ENCODE measurements at places on chromosomes 11 and 22.
A peak's percentile ranks its signal among the peaks of the same experiment; 100 is the strongest.

DNA sequence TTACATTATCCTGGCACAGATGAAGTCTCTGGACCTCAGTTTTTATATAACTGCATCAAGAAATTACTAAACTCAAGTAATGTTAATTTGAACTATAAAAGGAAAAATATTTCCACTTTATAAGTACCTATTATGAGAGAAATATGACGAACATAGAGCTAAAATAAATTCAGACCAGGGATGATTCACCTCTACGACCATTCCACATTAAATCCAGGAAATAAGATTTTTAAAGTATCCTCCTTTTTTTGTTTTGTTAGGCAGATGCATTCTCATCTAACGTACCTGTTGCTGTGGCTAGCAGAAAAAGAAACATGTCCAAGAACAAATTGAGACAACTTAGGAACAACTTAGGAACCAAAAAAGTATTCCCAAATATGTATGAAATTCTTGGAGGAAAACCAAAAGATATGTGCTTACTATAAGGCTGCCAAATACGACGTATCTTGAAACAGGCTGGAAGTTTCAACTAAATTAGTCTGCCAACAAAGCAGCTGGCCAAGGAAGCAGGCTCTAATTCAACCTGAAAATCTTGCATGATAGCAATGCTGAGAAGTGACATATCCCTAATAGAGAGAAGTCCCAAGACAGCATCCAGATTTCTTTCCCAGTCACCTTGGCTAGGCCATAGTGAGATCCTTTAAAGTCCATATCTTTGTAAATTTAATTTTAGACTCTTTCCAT lies 15.7 kb downstream of the SPTY2D1 start:
- no peak for DNase-seq

DNA sequence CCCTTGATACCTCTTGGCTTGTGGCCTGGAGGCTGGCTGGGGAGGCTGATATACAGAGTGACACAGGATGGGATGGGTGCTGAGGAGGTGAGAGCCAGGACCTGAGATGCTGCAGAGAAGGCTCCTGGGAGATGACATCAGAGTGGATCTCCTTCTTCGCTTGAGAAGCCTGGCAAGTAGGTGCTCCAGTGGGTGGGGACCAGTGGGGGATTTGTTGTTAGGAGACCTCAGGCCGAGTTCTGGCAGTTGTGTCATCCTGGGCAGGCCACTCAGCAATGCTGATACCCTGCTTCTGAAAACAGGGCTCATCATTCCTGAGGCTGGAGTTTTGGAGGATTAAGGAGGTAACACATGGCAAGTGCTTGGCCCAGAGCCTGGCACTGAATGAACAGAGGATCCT lies 1.9 kb upstream of the NDUFV1 start:
- DNase-seq: no peak

DNA sequence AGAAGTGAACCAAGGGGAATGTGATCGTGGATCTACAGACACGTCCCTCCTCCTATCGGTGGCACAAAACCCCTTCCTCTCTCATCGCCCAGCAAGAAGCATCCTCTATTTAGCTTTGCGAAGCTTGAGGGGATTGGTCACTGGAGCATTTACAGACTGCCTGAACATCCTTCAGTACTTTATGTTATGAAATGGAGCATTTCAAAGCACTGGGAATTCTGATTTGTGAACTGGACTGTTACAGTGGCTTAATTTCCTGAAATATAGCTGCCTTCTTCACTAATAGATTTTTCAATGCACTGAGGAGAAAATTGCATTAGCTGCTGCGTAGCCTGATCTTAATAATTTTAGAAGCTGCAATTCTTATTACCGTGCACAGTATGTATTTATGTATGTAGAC lies 344.5 kb downstream of the LARGE1 start:
- DNase-seq: no peak

DNA sequence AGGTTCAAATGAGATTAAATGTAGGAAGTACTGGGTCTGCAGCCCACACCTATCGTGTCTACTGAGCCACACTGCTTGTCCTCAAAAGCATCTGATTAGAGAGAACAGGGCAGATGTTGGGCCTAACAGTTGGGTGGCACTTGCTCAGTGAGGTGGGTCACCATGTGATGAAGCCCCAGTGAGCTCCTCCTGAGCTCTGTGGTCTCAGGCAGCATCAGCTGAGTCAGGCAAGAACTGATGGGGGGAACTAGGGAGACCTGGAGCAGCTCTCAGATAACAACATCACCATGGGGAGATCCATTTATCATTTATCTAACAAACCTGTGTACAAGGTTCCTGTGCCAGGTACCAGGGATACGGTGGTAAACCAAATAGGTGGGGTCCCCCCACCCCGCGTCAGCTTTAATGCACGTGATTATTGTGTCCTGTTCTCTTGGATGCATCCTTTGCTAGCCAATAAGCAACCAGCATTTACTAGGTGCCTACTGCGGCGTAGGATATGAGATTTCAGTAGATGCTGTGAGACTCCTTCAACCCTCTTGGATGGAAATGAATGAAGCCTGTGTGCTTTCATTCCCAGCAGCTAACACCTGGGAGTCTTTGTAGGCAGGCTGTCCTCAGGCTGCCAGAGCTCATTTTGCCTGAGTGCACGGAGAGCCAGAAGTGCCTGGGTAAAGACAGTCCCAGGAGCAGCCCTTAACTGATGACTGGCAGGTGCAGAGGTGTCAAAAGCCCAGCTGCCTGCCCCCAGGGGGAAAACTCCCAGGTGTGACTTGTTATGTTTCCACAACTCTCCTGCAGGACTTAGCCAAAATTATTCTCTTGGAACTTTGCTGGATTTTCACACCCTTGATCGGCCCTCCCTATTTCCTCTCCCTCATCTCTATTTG lies 73.6 kb upstream of the NARS2 start:
- no peak for DNase-seq

DNA sequence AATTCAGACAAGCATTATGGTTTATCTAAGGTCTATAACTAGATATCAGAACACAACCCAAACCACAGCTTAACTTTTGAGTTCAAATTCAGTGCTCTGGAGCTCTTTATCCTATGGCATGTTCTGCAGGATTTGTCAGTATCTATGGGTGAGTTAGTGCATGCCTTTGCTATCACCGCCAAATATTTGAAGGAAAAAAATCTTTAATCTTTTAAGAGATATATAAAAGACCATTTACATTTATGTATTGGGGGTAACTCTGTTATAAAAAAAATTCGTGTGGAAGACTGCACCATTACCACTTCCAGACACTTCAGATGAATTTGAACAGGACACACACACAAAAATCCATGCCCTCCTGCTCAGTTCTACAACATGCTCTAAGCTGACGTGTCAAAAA lies 313.5 kb upstream of the CHORDC1 start:
- peak; percentile 13 for DNase-seq

DNA sequence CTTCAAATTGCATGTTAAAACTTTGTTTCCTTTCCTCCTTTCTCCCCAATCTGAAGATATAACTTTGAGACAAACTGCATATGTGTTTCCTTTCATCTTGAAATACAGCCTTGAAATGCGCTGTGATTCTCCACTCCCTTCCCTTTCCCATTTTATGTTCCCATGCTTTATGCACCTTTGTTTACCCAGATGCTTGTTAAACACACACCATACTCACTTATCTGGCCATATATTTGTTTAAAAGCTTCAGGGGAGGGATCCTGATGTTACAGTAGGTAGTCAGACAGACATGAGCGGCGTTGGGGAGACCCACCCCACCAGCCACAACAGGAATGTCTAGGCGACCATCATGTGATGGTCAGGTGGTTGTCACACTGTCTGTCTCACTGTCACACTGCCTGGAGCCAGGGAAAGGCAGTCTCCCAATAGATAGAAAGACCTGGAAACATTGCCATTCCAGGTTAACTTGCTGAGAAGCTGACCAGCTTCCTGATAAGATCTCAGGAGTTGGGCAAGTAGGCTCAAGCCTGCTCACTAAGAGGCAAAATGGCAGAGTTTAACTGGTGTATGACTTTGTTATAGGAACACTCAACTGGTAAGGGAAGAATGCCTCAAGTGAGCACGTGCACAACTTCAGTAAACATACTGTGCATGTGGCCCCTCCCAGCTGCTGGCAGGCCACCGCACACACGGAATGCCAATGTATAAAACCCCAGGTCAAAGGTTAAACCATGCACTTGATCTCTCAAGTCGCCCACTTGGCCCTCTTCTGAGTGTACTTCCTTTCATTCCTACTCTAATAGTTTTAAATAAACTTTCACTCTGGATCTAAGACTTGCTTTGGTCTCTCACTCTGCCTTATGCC lies 23.5 kb upstream of the MSANTD2 start:
- DNase-seq: no peak

GRCh38 chr11:73271936-73272679 lies at the start of gene P2RY6:
P2RY6 (plus strand) TSS chr11:73272338; CDS start chr11:73296519, 24,181 bp downstream.
- peak; percentile 88 for DNase-seq

GRCh38 chr11:111554532-111554931 lies 14.0 kb downstream of the LAYN start:
- peak; percentile 93 for DNase-seq

DNA sequence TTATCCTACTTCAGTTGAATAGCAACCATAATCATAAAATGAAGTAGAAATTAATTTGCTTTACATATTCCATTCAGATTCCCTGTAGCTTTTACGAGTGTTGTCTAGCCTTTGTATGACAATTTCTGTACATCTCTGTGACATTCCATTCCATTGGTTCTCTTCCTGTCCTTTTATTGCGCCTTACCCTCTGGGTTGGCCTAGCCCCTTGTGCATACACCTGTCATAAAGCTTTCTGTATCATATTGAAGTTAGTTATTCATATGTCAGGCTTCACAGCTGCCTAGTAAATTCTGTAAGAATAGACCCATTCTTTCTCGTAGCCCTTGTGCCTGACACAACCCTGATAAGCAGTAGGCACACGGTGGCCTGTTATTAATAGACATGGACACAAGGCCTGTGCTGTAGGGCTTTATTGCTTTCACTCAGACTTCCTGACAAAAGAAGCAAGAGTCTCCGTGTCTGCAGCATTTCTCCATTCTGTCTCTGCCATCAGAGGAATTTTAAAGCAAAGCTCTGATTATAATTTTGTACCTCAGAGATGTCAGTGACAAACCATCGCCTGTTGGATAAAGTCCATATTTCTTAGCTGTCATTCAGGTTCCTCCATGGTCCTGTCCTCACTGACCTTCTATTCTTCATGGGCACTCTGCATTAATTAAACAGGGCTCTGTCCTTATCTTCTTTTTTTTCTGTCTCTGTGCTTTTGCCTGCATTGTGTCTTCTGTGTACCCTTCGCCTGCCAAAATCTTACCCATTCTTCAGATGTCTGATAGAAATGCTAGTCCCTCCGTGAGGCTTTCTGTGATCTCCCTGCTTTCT lies 49.4 kb downstream of the BID start:
- DNase-seq: no peak

- peak; percentile 99 for DNase-seq
These were observed 143.0 kb upstream of the SORL1-AS1 start for GRCh38 chr11:121595717-121596161.

DNA sequence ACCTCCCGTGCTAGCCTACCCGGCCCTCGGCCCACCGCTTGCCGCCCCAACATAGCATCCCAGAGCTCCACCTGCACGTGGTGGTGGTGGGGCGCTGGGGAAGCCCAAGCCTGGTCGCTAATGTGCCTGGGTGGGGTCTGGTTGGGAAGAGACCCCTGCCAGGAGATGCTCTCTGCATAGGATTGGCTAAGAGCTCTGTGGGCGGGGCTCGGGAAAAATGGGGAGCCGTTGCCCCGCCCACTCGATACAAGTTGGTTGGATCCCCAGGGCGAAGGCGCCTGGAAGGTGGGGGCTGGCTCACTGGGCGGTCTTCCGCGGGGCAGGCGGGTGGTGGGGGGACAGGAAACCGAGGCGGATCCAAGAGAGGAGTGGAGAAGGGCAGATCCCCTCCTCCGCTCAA lies 7.6 kb downstream of the LRRC10B start:
- no peak for DNase-seq

DNA sequence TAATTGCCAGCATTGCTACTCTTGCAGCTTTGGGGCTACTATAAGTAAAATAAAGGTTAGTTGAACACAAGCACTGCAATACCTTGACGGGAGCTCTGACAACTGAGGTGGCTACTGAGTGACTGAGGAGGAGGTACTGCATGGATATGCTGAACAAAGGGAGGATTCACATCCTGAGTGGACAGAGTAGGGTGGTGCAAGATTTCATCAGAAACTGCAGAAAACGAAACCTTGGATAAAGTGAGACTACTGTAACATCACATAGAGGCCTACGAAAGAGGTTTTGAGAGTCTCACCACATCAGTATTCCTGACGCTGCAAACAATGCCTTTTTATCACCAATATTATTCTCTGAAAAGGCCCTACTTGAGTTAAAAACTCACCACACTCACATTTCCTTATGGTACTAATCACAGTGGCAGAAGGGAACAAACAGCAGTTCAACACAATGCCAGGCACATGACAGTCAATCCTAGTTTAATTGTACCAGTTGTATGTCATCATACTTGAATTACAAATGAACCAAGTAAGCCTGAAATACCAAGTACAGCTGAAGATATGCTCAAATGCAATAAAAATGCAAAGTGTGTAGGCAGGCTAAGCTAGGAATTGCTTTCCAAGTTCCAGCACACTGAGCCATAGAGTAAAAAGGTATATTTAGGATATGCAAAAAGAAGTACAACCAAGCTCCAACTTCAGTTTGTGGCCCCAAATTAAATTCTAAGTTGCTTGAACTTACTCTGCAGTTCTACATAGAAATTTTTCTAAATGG lies 4.0 kb upstream of the GPR83 start:
- DNase-seq: no peak

DNA sequence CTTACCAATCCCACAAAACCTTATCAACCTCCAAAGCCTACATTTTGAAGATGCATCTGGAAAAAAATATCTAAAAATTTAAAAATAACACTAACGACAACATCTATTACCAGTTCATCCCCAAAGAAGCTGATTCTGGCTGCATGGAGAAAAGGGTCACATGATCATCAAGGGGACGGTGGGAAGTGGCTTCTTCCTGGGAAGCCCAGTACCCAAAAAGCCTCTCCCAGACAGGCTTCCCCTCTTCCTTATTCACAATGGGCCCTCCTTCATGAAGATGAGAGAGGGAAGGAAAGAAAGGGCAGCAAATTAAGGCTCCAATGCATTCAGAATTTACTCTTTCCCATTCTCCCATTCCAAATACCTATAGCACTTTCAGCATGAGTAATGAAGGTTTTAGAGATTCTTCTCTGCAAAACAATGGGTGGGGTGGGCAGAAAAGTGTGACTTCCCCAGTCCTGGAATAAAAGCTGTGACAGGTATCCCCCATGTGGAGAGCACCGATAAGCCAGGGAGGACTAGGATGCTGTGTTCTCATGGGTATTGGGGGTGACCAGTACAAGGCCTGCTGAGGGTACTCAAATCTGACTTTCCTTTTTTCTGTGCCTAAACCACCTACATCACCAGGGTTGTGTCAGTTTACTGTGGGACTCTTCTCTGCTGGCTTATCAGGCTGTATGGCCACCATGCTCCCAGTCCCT lies 88.2 kb downstream of the SIK3 start:
- DNase-seq: no peak

Data from epithelial cell of esophagus (primary cell).